ENCODE measurements at places on chromosomes 7 and 10. TPM values are rescaled to one million over a fixed set of nuclear protein-coding genes. Genes with fewer than 3 reads are reported as not detected.

CHN2 gene
- 0.76 TPM for total RNA-seq

VWA2 gene
- total RNA-seq = not detected

DENND2A gene
- total RNA-seq = under 0.01 TPM

ARMH3 gene
- total RNA-seq = 11.1 TPM

TMEM106B gene
- 13.1 TPM for total RNA-seq

ATRNL1 gene
- not detected for total RNA-seq

IGFBP1 gene
- total RNA-seq = 0.81 TPM

PRF1 gene
- total RNA-seq = not detected

GBF1 gene
- total RNA-seq = 31.8 TPM

TCAF2 gene
- total RNA-seq = 6.5 TPM

CACNB2 gene
- not detected for total RNA-seq

SHLD2 gene
- total RNA-seq = 22.8 TPM

TRPV5 gene
- not detected for total RNA-seq

BMPER gene
- total RNA-seq = 0.16 TPM

EPDR1 gene
- total RNA-seq = 2.8 TPM

RBM28 gene
- total RNA-seq = 27.9 TPM

COMTD1 gene
- total RNA-seq = 10.6 TPM

POLR1F gene
- total RNA-seq = 12.5 TPM

ZNHIT1 gene
- total RNA-seq = 55.8 TPM

OR2A42 gene
- total RNA-seq = not detected

NFE2L3 gene
- total RNA-seq = 70.6 TPM

SLC26A3 gene
- not detected for total RNA-seq

IFIT1B gene
- not detected for total RNA-seq

MAD1L1 gene
- 50.2 TPM for total RNA-seq

AIFM2 gene
- total RNA-seq = 2.3 TPM

RPEL1 gene
- not detected for total RNA-seq

KEL gene
- total RNA-seq = under 0.01 TPM

INSYN2A gene
- total RNA-seq = not detected

All from bladder microvascular endothelial cell (primary cell).